Activated CD4-positive, alpha-beta T cell treated with anti-CD3 and anti-CD28 coated beads, Interleukin-2, amount 10 ng/mL, durations not matched to agents 24 days and 14 days (primary cell): ENCODE measurements at places on chromosomes 5 and 9. TPM values are rescaled to one million over a fixed set of nuclear protein-coding genes. Genes with fewer than 3 reads are reported as not detected.

Gene FBXL7
- not detected in 2 replicates for total RNA-seq

Gene EFNA5
- not detected in 2 replicates for total RNA-seq

Gene ZNF474
- total RNA-seq: not detected in 2 replicates

Gene DIRAS2
- total RNA-seq: not detected in 2 replicates

Gene CAMK2A
- total RNA-seq: not detected in 2 replicates

Gene WASHC1
- total RNA-seq: 17.9 and 18.2 TPM in 2 replicates

Gene CAVIN4
- 0.19 and 0.21 TPM in 2 replicates for total RNA-seq

Gene EIF4E1B
- total RNA-seq: not detected in 2 replicates

Gene ANXA2R
- 1.1 and 1.2 TPM in 2 replicates for total RNA-seq

Gene SPATA31D4
- total RNA-seq: not detected in 2 replicates

Gene RNF130
- total RNA-seq: 7.3 and 8.9 TPM in 2 replicates

Gene PCDHAC1
- not detected in 2 replicates for total RNA-seq

Gene NUDT2
- total RNA-seq: 30.4 and 31.9 TPM in 2 replicates

Gene CRB2
- not detected in 2 replicates for total RNA-seq

Gene IRX2
- not detected in 2 replicates for total RNA-seq

Gene FAM153A
- 12.8 and 13.1 TPM in 2 replicates for total RNA-seq

Gene SLC44A1
- 2.5 and 2.9 TPM in 2 replicates for total RNA-seq

Gene HTR4
- not detected in 2 replicates for total RNA-seq

Gene LHX3
- total RNA-seq: not detected in 2 replicates

Gene ADAMTS13
- total RNA-seq: 1.3 and 1.5 TPM in 2 replicates

Gene TRIM32
- total RNA-seq: 11.9 and 14.4 TPM in 2 replicates

Gene PCDHB16
- not detected in 2 replicates for total RNA-seq

Gene DBH
- total RNA-seq: not detected in 2 replicates

Gene LAMC3
- 0.07 and 0.09 TPM in 2 replicates for total RNA-seq

Gene MELK
- 54.2 and 57.0 TPM in 2 replicates for total RNA-seq

Gene SLC45A2
- total RNA-seq: not detected in 2 replicates

Gene OR2Y1
- total RNA-seq: not detected in 2 replicates

Gene IL3
- 67.7 and 71.3 TPM in 2 replicates for total RNA-seq

Gene PCDHGB1
- 0.14 and 0.19 TPM in 2 replicates for total RNA-seq

Gene HBEGF
- total RNA-seq: 21.9 and 22.5 TPM in 2 replicates
